ENCODE measurements at places on chromosomes 5 and 9.

DNA sequence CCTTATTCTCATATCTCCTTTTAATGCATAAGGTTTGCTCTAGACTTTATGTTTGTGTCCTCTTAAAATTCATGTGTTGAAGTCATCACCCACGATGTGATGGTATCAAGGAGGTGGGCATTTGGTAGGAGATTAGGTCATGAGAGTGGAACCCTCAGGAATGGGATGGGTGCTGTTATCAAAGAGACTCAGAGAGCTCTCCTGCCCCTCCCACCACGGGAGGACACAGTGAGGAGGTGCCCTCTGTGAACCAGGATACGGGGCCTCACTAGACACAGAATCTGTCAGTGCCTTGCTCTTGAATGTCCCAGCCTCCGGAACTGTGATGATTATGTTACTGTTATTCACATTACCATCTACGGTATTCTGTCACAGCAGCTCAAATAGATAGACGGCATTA is 359.0 kb downstream of the IRX1 start:
- DNase-seq = no peak

GRCh38 chr9:132984202-132985070 is 5.9 kb downstream of the GFI1B start:
- DNase-seq = no peak

DNA sequence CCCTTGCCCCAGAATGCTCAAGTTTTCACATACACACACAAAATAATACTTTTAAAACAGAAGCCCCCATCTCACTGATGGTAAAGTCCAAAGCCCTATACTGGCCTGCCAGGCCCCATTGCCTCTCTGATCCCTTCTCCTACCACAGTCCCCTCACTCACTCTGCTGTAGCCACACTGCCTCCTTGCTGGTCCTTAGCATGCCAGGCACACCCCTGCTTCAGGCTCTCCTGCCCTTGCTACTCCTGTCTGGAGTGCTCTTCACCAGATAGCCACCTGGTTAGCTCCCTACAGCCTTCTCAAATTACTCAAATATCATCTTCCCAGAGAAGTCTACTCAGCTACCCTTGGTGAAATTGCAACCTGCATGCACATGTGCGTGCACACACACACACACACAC is 177.5 kb downstream of the C5orf15 start:
- no peak for DNase-seq

GRCh38 chr5:148070621-148071020 is 6.8 kb downstream of the SPINK5 start:
- no peak for DNase-seq

- DNase-seq = no peak
Observed at GRCh38 chr5:119681734-119682133, 52.4 kb downstream of the FAM170A start.

DNA sequence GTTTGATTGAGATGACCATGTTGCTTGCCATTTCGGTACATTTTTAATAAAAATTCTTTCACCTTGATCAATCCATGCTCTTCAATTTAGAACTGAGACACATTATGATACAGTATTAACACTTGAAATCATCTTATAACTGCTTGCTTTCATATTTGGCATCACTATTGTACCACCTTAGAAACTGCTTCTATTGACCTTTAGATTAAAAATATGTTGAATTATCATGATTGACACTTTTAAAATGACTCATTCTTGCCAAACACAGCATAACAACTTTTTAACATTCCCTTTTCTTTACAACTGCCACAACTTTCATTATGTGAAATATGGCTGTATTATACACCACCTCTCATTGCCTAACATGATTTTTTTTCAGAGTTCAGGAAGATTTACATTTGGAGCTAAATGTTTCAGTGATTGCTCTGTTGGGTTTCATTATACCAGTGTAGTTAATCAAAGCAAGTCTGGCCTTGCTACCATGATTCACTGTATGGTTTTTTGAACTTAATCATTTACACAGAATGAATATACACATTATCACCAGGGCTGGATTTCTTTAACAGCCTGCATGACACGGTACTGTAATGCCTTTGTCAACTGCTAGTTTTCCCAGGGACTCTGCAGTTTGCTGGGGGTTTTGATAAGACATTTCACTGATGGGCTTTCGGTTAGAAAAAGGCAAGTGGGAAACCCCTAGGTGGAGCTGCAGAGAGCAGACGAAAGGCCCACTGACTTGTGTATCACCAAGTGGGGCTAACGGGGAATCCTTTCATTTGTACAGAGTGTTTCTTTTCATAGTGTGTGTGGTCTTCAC is 93.6 kb upstream of the TLE4 start:
- DNase-seq = peak; percentile 2

- DNase-seq = no peak
Observed at GRCh38 chr5:55290991-55291390, 16.5 kb downstream of the DHX29 start.

DNA sequence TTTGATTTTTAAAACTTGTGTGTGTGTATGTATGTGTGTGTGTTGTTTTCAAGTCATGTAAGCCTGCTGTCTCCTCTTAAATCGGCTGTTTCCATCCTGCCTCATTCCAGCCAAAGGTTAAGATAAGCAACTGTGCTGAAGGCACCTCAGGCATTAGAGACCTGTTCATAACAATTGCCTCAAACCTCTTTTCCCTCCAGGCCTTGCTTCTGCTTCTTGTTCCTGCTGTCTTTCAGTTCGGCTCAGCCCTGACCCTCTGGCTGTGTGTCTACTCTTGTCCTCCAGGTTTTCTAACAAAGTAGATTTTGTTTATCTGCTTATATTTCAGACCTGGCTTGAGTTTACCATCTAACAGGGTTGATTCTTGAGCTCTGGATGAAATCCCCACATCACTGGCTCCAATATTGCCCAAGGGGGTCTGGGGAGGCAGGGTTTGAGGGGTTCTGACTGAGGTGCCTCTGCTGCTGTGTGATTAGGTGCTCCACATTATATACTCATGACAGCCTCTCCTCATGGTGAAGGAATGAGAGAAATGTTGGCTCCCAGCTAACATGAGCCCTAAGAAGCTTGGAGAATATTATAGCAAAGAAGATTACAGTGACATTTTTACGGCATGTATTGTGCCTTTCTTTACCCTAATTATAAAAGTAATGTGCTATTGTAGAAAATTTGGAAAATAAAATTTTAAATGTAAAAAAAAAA is 229.7 kb upstream of the PIK3R1 start:
- no peak for DNase-seq

- DNase-seq = no peak
Observed at GRCh38 chr5:127562252-127562651, 44.8 kb downstream of the PRRC1 start.

DNA sequence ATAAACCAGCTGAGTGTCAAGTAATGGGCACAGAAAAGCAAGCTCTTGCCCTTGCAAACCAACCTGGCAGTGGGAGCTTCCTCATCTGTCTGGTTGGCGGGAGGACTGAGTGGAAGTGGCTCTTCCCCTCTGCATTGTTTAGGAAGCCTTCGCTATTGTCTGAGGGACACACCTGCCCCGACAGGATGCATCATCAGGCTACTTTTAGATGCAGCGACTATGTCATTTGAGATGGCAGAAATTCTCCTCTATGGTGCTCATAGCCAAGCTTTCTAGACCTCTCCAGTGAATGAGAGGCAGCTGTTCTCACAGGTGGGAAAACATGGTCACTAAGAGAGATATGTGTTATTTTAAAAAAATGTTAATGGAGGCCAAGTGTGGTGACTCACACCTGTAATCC is 104.0 kb downstream of the DOCK8 start:
- DNase-seq = no peak

- DNase-seq = no peak
Observed at GRCh38 chr5:171562822-171563221, 143.4 kb downstream of the FGF18 start.

- no peak for DNase-seq
Observed at GRCh38 chr5:40390281-40391149, 289.2 kb upstream of the PTGER4 start.

- no peak for DNase-seq
Observed at GRCh38 chr9:85586684-85587083, 155.1 kb downstream of the AGTPBP1 start.

- no peak for DNase-seq
Observed at GRCh38 chr9:123359546-123359945, 3.5 kb downstream of the CRB2 start.

DNA sequence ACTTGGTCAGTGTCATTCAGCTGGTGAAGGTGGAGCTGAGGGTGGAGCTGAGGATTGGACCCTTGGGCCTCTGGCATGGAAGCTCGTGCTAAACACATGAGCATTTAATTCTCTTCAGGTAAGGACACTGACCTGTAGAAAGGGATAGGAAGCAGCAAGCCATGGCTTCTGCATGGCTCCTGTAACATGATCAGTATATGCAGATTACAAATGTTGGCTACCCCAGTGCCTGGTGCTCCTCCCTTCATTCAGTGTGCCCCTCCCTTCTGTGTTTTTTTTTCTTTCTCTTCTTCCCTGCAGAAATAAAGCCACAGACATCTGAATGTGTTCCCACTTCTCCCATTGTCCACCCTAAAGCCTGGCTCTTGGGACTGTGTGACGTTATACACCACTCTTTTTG is 52.9 kb downstream of the ARHGAP26 start:
- no peak for DNase-seq

GRCh38 chr9:13322828-13323550 is 43.5 kb upstream of the MPDZ start:
- no peak for DNase-seq

DNA sequence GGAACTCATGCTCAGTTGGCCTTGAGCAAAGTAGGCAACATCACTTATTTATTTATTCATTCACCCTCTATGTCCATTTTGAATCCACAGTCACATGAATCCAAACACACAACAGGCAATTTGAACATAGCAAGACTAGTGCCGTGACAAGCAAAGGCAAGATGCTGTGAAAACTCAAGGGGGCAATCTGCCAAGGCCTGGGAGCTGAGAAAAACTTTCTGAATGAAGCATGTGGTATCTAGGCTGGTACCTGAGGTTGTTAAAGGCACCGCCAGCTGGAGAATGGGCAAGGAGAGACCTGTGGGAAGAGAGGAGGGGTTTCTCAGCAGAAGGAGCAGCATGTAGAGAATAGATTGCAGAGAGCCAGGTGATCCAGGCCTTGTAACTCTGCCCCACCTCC is 98.3 kb upstream of the ATP10B start:
- DNase-seq = no peak

- DNase-seq = no peak
Observed at GRCh38 chr9:121388140-121388905, 18.3 kb upstream of the STOM start.

DNA sequence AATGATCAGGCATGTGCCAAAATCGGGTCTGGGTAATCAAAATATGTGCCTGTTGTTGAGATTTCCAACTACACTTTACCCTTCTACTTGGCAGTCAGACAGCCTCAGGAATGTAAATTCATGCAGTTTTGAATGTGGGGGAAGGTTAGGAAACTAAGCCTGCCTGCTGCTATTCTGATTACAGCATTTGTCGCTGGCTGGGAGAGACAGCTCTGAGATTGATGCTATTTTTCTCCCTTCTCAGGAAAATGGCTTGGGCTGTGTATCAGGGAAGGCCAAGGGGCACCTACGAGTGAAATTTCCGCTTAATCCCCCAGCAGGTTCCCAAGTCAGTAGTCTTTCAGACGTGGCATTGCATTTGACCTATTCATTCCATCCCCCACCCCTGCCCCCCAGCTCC is 3.6 kb upstream of the RGS7BP start:
- DNase-seq = no peak

DNA sequence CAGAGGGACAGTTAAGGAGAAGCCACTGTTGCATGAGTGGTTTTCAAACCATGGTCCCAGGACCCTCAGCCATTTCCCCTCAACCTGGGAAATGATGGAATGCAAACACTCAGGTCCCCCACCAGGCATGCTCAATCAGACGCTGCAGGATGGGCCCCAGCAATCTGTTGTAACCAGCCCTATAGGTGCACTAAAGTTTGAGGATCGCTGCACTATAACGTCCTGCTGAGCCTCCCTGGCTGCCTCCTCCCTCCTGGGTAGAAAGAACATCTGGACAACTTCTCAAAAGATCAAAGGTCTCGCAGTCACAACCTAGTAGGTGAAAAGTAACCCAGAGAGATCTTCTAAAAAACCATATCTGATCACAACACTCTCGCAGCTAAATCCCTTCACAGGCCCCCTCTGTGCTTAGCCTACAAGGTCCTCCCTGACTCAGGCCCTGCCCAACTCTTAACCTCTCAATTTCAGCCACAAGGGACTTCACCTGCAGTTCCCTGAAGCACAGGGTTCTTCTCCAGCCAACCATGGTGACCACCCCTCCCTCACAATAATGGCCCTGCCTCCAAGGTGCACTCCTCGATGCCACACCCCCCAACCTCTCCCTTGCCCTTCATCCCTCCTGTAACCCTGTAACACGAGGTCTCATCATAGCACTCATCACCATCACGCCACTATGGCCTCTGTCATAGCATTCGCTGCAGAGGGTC is 3.5 kb downstream of the SHB start:
- no peak for DNase-seq

DNA sequence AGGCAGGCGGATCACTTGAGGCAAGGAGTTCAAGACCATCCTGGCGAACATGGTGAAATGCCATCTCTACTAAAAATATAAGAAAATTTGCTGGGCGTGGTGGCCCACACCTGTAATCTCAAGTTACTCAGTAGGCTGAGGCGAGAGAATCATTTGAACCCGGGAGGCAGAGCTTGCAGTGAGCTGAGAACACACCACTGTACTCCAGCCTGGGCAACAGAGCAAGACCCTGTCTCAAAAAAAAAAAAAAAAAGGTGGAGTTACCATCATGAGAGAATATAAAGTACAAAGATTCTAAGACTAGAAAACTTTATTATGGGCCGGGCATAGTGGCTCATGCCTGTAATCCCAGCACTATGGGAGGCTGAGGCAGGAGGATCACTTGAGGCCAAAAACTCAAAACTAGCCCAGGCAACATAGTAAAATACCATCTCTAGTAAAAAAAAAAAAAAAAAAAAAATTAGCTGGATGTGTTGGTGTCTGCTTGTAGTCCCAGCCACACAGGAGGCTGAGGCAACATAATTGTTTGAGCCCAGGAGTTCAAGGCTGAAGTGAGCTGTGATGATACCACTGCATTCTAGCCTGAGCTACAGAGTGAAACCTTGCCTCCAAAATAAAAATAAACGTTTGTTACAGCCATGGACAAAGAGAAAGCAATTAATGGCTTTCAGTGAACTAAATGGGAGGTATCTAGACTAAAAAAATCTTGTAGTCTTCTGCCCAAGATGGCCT is 12.9 kb downstream of the ANXA2R start:
- no peak for DNase-seq

DNA sequence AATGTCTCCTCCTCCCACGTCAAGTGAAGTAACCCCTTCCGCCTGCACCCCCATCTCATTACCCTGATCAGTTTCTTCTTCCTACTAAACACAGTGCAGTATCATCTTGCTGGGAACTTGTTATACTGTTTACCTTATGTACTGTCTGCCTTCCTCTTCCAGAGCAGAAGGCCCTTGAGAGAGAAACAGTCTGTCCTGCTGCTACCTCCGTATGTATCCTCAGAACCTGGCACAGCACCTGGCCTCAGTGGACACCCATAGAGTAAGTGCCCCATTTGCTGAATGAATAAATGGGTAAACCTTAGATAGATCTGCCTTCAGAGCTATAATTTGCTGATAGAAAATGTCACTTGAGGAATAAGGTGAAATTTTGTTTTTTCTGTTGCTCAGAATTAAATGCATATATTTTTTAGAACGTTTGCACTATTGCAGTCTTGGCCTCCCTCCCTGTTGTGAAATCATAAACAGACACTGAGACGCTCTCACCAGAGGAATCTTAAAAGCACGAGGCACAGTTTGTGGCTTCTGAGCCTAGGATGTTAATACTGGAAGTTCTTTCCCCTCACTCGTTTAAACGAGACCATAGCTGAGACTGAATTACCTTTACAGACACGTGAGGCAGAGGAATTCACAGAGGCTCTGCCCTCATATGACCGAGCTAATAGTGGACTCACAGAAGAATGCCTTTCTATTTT is 223.1 kb upstream of the DAP start:
- no peak for DNase-seq
